ENCODE measurements at places on chromosomes 2 and 18.

DNA sequence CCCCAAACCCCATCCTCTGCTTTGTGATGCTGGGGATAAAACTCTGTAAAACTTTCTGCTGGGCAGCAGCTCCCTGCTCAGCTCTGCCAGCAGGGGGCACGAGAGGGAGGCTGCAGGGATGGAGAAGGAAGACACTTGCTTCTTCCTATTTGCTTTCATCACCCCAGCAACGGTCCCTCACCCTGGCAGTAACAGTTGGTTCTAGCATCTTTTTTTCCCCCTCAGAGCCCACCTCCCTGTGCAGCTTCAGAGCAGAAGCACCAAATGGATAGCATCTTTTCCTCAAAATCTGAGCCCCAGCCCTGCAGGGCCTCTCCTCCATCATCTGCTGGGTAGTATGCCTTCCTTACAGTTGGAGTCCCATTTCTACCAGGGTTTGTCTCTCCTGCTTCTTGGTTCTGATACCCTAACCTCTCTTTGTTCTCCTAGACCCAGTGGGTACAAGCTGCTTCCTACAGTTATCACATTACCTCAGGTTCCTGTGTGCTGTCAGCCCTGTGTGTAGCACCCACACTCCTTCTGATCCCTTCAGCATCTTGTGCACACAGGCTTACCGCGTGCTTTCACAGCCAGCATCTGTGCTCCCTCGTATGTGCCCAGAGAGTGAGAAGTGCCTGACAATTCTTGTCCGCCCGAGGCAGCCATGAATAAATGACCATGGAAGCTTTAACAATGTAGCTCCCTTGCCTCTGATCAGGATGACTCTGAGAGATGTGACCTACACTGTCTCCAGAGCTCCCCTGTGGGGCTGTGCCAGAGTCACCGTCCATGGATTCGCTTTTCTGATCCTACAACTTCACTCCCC, 14.5 kb downstream of the CKAP2L start:
- DNase-seq = peak; percentile 37

- DNase-seq = no peak
Measured at GRCh38 chr2:231378026-231378722, 17.3 kb upstream of the B3GNT7 start.

- no peak for DNase-seq
Measured at GRCh38 chr2:38968021-38968420, 78.3 kb downstream of the ARHGEF33 start.

- DNase-seq = no peak
Measured at GRCh38 chr2:119108186-119108585, 50.4 kb downstream of the C1QL2 start.

Measured in activated CD8-positive, alpha-beta memory T cell treated with anti-CD3 and anti-CD28 coated beads for 1 hour (primary cell).